K562 (cell line): ENCODE measurements at places on chromosomes 5 and 9. TPM values are rescaled to one million over a fixed set of nuclear protein-coding genes. Genes with fewer than 3 reads are reported as not detected.
A peak's percentile ranks its signal among the peaks of the same experiment; 100 is the strongest.

The PLEKHG4B gene
- not detected in 2 replicates for polyA plus RNA-seq

DNA sequence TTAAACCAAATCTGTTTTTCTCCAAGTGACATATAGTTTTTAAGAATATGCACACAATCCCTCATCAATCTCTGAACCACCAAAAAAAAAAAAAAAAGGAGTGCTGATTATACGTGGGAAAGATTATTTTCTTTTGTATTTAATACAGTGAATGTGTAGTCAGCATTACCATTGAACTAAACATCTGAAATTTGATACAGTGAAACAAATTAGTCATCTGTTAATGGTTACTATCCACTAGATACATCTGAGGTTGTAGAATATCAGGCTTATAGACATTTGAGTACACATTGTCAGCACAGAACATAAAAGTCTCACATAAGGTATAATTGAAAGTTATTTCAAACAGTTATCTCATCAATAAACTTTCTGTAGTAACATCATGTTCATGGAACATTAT, 87.0 kb downstream of the SLF1 start:
- no peak for DNase-seq

GRCh38 chr5:125576822-125577221, 830.4 kb upstream of the ZNF608 start:
- no peak for DNase-seq

The MEIKIN gene
- not detected in 2 replicates for polyA plus RNA-seq

DNA sequence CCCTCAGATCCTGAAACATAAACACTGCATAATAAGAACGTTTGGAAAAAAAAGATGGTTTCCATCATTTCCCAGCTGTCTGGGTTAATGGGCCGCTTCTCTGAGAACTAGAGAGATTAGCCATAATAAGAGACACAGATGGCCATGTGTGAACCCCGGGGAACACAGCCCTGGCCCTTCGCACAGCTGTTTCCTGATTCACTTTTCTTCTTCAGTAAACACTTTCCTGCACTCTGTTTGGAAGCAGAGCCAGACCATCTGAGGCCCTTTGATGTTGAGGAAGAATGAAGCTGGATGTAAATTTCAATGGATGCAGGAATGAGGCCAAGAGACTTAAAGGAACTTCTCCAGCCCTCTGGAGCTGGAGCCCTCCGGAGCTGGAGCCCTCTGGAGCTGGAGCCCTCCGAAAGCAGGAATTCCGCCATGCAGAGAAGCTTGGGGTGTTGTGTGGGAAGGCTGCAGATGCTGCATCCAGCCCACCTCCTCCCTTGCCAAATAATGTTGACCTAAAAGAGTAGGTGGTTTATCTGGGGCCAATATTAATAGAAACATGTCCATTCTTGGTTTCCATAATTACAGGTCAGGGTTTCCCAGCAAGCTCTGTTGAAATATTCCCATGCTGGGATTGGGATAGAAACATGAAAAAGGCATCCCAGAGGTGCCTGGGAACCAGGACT, 218.9 kb downstream of the NXNL2 start:
- no peak for DNase-seq

The QRFP gene
- not detected in 2 replicates for polyA plus RNA-seq

- no peak for DNase-seq
These were observed 41.6 kb upstream of the POU5F2 start for GRCh38 chr5:93782978-93783377.

- no peak for DNase-seq
These were observed 39.6 kb upstream of the TEX48 start for GRCh38 chr9:114721491-114722079.

DNA sequence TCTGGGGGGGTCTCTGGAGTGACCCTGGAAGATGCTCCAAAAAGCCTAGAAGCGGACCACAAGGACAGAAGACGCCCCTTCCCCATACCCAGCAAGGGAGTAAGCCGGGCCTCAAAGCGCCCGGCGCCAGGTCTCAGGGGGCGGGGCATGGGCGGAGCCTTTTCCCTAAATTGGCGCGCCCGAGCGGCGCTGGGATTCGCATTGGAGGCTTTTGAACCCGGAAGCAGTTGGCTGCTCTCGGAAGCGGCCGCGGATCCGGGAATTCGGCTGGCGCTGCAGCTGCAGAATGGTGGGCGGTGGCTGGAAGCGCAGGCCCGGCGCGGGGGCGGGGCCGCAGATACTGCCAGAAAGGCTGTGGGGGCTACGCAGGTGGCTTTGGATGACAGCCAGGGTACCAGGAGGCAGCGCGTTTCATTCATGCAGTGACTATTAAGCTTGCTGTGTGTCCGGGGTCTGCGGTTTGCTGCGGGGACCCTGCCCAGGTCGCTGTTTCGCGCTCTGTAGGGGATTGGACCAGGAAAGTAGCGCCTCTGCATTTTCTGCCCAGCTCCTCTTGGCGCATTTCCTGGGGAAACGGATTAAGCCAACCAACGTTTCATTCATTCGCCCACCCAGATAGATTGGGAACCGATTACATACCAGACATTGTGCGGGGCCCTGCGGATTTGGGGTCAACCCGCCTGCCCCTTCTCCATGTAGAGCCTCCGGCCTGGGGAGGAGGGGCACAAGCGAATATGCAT, 83.0 kb upstream of the FREM1 start:
- DNase-seq = peak; percentile 77

The KIAA0825 gene
- polyA plus RNA-seq = 0.05 TPM in 1 of 2 replicates, not detected in the other

GRCh38 chr5:108720391-108720790, 27.3 kb upstream of the FER start:
- DNase-seq = no peak

The SLC31A1 gene
- 19.7 and 25.4 TPM in 2 replicates for polyA plus RNA-seq

The GRM6 gene
- not detected in 2 replicates for polyA plus RNA-seq

The GGTA1 gene
- not detected in 2 replicates for polyA plus RNA-seq

DNA sequence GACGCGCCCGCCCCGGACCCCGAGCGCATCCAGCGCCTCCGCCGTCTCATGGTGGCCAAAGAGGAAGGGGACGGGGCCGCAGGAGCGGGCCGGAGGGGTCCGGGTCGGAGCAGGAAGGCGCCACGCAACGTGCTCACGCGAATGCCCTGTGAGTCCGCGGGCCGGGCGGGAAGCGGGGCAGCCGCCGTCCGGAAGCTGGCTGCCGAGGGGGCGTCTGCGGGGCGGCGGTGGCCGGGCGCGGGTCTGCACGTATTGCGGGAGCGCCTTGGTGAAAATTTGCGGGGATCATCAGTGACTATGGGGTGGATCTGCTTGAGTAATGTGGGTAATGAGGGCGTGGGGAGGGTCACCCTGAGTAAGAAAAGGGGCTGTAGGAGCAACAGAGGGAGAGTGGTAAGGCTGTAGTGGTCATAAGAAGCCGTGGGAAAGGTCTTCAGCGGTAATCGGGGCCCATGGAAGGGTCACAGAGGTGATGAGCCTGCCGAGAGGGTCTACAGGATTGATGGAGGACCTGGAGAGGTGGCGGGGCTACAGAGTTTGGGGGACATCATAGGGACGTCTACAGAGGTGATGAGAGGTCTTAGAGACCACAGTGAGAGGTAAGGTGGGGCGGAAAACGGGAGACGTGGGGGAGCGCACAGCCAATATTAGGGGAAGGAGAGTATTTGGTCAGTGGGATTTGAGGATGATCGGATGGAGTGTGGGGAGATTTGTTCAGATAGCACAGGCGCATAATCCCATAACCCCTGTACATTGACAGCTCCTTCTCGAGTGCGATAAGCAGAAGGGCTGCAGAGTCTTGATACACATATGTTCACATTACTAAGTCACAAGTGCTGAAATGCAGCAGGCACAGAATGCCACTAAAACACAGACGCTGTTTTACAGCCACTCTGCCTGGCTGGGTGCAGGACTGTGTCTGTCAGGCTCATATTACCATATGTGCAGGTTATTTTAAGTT, 819 bp downstream of the LSM11 start:
- peak; percentile 73 for DNase-seq

DNA sequence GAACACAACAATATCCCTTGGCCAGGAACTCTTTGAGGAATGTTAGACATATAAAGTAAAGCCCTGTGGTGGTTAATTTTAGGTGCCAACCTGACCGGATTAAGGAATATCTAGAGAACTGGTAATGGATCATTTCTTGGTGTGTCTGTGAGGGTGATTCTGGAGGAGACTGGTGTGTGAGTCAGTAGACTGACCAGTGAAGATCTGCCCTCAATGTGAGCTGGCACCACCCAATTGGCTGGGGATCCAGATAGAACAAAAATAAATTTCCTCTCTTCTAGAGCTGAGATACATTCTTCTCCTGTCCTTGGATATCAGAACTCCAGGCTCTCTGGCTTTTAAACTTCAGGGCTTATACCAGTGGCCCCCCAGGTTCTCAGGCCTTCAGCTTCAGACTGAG, 56.2 kb upstream of the TNPO1 start:
- DNase-seq = no peak

The HMCN2 gene
- 0.01 TPM in 1 of 2 replicates, not detected in the other for polyA plus RNA-seq

- DNase-seq = no peak
These were observed 801 bp upstream of the PRSS3 start for GRCh38 chr9:33794560-33794959.

DNA sequence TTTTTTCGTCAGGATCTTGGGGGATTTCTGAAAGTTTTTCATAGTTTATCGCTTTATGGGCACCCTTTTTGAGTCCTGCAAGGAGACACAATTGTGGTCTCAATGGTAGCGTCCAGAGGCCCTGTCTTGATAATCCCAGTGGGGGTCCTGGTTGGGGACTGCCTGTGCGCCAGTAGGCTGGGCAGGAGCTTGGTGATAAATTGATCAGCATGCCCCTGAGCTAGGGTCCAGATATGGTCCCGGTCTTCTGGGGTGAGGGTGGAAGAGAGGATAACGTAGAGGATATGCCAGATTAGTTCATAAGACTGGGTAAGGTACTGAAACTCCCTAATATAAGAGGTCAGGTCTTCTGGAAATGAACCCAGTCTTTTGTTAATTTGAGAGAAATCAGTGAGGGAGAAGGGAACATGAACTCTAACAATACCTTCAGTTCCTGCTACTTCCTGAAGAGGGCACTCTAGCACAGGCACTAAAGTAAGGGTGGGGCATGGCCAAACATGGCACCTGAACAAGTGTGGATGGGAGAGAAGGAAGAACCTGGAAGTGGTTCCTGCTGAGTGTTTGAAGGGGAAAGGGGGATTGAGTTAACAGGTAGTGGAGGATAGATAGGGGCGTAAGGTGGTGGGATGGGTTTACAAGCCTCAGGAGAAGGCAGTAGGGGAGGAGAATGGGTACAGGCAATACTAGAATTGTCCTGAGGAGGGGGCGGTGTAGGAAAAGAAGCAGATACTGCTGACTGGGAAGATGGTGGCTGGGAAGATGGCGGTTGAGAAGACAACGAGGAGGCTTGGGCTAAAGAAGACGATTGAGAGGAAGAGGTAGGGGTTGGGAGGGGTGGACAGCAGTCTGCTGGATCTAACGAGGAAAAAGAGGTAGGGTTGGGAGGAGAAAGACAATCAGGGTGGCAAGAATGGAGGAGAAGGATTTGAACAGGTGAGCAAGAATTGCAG, 33.8 kb upstream of the ANXA2R start:
- DNase-seq = peak; percentile 63

DNA sequence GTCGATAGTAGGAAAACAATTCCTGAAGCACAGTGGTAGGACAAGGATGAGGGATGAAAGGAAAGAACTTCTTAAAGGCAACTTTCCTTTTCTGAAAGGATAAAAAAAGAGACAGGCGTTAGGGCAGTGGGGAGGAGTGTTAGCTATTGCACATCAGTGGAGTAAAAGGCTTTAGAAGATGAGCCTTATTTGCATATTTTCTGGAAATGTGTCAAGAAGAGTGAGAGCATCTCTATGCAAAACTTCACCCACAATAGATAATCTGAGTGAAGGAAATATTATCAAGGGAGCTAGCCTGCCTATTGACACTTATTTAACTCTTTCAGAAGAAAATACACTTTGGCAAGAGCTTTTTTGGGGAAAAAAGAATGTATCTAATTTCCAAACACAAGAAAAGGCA, 151.6 kb downstream of the MACIR start:
- no peak for DNase-seq

The IL4 gene
- polyA plus RNA-seq = not detected in 2 replicates

DNA sequence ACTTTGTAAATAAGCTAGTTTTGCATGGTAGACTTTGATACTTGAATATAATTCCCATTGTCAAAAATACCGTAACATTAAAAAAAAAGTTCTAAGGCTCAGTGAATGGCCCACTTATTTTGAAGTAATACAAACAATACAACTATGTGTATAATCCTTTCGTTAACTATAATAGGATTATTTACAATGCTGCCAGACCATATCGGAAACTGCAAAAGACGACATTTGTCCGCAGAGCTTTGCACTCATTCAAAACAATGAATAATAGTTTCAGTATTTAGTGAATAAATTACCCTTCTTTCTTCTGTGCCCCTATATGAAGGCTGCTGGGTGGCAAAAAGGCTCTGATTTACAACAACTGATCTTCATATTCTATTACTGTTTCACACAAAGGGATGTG, 121.8 kb downstream of the DROSHA start:
- DNase-seq = no peak

DNA sequence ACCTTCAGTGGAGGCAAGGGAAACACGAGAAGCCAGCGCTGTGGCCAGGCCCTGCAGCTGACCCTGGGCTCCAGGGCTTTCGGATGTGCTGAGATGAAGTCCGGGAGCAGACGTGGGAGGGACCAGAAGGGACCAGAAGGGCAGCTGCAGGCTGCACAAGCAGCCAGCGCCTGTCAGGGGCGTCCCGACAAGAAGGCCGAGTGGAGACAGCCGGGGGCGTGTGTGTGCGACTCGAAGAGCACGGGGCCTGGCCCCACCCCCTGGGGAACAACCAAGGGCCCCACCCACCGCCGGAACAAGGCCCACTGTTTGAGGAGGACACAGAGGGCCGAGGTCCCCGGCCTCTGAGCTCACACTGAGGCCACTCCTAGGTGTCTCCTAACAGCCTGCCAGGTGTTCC, 31.4 kb downstream of the SLC12A7 start:
- no peak for DNase-seq

DNA sequence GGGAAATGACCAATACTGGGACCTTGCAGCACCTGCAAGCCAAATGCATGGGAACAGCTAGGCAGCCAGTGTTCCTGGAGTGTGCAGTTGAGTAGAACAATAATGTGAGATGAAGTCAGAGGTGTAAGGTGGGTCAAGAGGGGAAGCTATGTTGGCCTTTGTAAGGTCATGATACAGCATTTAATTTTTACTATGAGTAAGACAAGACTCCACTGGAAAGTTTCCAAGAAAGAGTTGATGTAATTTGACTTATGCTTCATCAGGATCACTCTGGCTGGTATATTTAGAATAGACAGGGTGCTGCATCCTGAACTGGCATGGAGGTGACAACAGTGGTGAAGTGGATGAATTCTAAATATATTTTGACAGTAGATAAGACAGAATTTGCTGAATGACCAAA, 744.8 kb downstream of the KCTD16 start:
- DNase-seq = no peak

The BTNL3 gene
- polyA plus RNA-seq = 0.13 and 0.44 TPM in 2 replicates

DNA sequence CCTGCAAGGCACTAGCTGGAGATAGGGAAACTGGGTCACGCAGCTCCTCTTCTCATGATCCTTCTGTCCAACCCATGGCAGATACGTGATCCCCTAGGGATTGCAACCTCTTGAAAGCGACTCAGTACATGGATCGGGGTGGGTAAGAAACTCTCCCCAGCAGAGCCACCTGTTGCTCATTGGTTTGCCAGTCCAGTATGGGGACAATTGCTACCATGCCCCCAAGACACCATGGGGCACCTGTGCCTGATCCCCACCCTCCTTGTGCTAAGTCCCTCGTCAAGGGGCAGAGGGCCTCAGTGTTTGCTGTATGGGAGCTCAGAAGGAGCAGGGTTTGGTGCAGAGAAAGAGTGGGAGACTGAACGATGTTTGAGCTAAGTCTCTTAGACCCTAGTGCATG, 500.9 kb downstream of the ENC1 start:
- DNase-seq = no peak

GRCh38 chr9:115775659-115776058, 377.9 kb upstream of the PAPPA start:
- no peak for DNase-seq
